Stimulated activated CD4-positive, alpha-beta T cell treated with anti-CD3 and anti-CD28 coated beads, Interleukin-4, amount 100 ng/mL, for 1 hour (primary cell): ENCODE measurements at places on chromosomes 7 and 10.
A peak's percentile ranks its signal among the peaks of the same experiment; 100 is the strongest.

DNA sequence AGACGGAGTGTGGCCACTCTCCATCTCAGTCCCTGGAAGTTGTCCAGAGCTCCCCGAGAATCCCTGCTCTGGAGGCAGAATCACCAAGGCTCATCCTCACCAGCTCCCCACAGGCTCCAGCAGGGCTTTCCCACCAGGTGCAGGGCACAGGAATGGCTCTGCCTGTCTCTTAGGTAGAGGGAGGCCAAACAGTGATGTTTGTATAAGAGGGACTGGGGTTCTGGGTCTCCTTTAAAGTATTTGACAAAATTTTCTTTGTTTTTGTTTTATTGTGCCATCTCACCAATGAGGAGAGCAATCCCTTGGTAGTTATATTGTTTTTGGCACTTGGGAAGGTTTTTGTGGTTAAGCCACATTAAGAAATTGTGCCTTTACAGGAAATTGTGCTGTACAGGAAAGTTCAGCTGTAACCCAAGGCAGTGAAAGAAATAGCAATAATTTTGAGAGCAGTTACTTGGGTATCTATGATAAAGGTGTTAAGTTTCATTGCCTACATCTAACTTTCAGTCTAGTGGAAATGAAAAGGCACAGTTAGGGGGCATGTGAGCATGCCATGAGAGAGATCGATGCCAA is 219.3 kb upstream of the PRSS58 start:
- no peak for DNase-seq

DNA sequence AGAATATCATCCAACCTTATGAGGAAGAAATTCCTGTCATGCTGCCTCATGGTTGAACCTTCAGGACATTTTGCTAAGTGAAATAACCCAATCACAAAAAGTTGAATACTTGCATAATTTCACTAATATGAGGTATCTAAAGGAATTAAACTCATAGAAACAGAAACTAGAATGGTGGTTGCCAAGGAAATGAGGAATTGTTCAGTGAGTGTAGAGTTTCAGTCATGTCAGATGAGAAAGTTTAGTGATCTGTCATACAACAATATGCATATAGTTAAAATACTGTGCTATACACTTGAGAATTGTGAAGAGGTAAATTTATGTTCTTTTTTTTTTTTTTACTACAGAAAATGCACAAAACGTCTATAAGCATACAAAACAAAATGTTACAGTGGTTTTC is 60.7 kb downstream of the R3HCC1L start:
- DNase-seq, result no peak

- DNase-seq, result no peak
Measured at GRCh38 chr10:119747940-119748339, 22.1 kb downstream of the INPP5F start.

GRCh38 chr10:54081950-54082349 is 719.1 kb downstream of the PCDH15 start:
- DNase-seq, result no peak

- DNase-seq, result no peak
Measured at GRCh38 chr10:6579183-6579903, 733 bp downstream of the PRKCQ start.

GRCh38 chr7:131231381-131232220 is 96.1 kb upstream of the MKLN1 start:
- DNase-seq, result peak; percentile 54
